Hematopoietic multipotent progenitor cell (in vitro differentiated cells): ENCODE measurements at places on chromosomes 2 and 18. TPM values are rescaled to one million over a fixed set of nuclear protein-coding genes. Genes with fewer than 3 reads are reported as not detected.

The MC2R gene
- total RNA-seq: not detected

The CCDC148 gene
- total RNA-seq: not detected

The CCDC102B gene
- total RNA-seq: 3.2 TPM

The CD302 gene
- 16.4 TPM for total RNA-seq

DNA sequence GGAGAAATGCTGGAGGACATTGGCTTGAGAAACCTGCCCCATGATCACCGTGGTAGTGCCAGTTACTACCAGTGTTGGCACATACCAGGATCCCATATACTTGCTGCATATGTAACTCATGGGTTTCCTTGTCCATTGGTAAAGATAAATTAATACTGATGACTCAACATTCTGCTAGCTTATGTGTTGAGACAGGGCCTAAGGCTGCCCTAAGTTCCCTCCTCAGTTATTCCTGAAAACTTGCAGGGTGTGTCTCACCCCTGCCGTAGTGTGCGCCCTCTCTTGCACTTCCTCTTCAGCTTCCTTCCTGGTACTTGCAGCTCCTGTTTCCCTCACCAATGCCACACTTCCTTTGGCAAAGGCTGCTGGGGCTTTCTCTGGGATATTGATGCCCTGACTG, 4.3 kb upstream of the INO80C start:
- DNase-seq: no peak

DNA sequence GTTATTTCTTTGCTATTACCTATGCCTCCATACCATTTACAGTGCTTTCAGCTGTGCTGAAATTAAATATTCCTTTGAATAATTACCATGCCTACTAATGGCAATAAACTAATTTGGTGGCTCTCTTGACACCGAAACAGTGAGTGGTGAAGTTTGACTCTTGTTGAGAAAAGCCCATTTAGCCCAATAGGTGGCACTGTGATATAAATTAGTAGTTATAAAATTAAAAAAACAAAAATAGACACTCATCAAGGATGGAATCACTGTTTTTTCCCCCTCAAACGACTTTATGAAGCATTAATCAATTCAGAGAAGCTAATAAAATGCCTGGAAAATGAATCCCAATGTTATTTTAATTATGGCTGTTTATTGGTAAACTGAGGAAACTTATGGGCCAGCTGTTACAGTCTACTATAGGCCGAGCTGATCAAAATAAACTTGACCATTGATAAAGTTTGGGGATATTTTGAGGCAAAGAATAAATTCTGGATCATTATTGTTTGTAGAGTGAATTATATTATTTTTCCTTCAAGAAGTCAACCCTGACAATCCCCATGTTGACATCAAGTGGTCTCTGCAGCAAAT, 339.6 kb downstream of the TRIB2 start:
- no peak for DNase-seq

- no peak for DNase-seq
Observed at GRCh38 chr2:42268528-42269151, 92.4 kb downstream of the COX7A2L start.

DNA sequence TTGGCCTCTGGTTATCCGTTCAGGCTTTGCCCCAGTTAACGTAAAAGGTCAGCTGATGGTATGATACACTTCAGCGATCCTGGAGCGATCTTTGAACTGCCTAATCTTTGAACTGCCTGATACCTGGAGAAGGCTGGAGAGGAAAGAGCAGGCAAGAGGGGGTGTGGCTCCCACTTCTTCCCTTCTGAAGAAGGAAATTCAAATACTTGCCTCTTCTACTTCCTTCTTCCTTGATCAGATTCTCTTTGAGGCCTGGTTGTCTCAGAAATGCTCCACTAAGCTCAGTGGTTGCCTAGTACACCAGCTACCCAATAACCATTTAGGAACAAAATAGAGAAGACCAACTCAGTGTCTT, 619 bp downstream of the GALM start:
- DNase-seq: no peak

- no peak for DNase-seq
Observed at GRCh38 chr2:98205889-98206288, 118.9 kb downstream of the VWA3B start.

GRCh38 chr2:173818285-173818684, 146.9 kb downstream of the SP3 start:
- DNase-seq: no peak
